Dermis blood vessel endothelial cell (primary cell): ENCODE measurements at places on chromosomes 13 and 19.

DNA sequence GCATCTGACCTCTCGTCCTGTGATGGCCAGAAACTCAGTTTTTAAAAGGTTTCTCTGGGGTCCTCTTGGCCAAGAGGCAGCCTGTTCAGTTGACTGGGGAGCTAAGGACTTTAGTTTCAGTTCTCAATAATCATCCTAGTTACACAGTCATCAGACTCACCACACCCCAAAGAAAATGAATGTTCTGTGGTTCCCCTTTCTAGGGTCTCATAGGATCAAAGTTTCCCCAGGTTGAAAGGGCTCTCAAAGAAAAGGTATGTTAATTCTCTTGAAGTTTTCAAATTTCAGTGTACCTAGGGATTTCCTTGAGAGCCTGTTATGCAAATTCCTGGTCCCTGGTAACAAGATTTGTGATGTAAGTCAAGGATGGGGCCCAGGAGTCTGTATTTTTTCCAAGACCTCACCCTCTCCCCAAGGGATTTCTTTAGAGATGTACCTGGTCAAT is 94.9 kb downstream of the FAM216B start:
- DNase-seq: no peak

DNA sequence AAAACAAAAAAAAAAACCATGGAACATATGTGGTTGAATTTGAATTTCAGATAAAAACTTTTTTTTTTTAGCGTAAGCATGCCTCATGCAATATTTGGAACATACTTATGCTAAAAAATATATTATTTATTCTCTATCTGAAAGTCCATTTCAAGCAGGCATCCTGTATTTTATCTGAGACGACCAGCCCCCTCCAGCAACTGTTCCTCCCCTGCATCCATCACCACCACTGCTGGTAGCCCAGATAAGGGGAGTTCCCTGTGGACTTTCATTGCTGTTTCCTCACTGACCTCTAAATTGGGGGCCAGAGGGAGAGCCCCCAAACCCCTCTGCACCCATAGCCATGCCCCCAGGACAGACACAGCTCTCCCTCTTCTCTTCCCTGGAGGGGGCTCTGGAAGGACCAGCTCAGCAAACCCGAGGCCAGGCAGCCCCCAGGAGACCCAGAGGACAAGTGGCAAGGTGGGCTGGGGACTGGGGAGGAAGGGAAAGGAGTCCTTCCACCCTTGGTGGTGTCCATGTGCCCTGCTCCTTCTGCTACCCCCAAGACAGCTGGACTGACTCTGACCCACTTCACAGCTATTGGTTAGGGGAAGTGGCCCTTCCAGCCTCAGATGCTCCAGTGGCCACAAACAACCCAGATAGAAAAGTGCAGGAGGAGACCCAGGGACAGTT is 6.6 kb upstream of the SIGLEC12 start:
- no peak for DNase-seq

DNA sequence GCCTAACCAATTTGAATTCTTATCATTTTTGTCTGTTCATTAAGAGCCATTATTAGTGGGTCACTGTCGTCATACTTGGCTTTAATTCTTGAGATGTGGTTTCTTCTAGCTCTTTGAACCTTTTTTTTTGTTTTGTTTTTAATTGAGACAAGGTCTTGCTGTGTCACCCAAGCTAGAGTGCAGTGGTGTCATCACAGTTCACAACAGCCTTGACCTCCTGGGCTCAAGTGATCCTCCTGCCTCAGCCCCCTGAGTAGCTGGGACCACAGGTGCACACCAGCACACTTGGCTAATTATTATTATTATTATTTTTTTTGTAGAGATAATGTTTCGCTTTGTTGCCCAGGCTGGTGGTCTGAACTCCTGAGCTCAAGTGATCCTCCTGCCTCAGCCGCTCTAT is 25.8 kb upstream of the LDLR start:
- DNase-seq: no peak

DNA sequence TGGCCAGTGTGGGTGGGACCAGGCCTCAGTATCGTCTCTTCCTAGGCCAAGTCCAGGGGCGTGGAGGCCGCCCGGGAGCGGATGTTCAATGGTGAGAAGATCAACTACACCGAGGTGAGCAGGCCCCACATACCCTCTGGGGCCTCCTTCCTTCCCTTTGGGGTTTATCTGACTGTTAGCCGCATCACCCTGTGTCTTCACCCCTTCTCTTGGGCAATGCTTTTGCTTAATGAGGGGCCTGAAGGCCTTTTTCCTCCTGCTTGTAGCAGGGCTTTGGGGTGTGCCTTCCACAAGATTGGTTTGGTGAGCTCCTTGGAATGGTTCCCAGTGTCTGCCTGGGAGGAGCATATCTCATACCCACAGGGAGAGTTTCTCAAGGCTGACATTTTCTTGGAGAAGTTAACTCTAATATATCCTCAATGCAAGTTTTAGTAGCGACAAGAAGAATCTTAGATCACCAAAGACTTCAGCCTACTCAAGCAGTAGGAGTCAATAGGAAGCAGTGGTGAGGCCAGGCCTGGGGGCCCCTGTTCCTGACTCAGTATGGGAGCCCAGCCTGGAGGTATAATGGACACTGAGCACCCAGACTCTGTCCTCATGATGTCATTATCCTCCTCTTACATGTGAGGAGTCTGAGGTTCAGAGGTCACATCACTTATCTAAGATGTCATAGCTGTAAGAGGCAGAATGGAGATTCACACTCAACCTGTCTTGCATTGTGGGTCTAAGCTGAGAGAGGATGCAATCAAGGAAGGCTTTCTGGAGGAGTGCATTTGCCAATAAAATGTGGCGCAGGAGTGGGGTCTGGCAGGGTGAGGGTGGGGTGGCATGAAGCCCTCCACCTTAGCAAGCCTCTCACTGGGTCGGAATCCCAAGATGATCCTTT is 2.0 kb downstream of the GPI start:
- DNase-seq: no peak

GRCh38 chr13:42412812-42413483 is 141.0 kb downstream of the AKAP11 start:
- no peak for DNase-seq
